ENCODE measurements at places on chromosomes 3 and 15.

DNA sequence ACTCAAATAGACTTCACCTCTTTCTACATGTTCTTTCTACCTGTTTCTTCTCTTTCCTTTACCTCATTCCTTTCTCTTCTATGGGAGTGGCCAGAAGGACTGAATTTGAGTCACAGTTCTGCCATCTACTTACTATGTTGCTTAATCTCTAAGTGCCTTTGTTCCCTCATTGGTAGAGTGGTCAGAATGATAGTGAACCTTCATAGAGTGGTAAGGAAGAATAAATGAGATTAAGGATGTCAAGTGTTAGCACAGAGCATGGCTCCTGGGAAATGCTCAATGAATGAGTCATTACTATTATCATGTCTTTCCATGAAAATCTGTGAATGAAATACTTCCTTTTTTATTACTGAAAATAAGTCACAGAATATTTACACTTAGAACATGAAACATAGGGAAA is 17.5 kb downstream of the TMEM207 start:
- DNase-seq, result no peak

- no peak for DNase-seq
Observed at GRCh38 chr3:47985381-47985780, 30.8 kb downstream of the MAP4 start.

DNA sequence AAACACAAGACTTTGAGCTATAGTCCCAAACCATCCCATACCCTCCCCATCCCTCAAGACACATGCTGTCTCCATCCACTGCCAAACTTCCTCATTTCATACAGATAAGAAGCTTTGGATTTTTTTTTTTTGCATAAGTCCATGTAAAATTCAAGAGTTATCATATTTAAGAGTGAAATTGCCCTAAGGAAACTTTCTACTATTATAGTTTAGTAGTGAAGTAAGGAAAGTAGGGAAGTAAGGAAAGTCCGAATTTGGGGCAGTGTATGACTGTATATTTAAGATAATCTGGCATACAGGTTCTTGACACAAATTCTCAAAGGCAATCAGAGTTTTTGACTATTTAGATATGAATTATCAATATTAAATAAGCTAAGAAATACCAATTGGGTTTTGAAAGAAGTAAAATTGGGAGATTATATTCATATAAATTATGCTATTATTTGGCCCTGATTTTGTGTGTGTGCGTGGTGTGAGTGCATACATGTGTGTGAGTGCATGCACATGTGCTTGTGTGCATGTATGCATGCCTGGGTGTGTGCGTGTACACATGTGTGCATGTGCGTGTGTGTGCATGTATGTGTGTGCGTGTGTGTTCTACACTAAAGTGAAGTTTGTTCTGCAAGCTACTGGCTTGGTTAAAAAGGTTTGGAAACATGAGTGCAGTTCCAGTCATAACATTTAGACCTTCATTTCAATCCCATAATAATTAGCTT is 83.6 kb upstream of the MBNL1 start:
- DNase-seq, result no peak

DNA sequence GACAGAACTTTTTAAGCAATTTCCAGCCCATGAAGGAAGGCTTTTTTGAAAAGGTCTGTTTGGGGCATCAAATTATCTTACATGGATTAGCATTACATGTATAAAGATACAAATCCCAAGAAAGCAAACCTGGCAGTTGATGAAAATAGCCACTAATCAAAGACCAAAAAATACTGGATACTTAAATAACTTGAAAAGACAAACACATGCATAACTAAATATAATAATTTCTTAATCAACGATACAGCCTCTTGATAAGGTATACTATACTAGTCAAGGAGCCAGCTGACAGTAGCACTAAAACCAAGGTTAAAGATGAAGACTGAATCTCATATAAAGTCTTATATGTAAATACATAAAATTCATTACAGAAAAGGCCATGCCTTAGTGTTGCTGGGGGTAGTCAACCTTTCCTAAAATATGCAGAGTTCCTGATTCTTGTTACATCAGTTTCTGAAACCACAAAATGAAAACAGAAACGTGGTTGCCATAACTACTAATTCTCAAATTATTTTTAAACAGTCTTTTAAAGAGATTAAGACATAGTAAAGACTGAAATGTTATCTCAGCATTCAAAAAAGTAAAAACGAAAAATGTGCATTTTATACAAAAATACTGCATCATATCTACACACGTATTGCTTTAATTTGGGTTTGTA is 2.0 kb downstream of the ANKRD28 start:
- peak; percentile 63 for DNase-seq

DNA sequence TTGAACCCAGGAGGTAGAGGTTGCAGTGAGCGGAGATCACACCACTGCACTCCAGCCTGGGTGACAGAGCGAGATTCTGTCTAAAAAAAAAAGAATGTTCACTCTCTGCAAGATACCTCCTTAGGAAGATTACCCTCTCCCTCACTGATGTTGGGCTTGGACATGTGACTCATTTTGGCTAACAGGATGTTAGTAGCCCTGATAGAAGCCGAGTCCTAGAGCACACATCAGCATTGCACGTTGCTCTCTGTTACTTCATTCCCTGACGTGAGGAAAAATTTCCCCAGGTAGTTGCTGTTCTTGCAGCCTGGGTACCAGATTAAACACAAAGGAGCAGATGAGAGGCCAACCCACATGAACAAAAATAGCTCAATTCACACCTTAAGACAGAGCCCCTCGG is 78.1 kb upstream of the PRICKLE2 start:
- DNase-seq, result no peak

DNA sequence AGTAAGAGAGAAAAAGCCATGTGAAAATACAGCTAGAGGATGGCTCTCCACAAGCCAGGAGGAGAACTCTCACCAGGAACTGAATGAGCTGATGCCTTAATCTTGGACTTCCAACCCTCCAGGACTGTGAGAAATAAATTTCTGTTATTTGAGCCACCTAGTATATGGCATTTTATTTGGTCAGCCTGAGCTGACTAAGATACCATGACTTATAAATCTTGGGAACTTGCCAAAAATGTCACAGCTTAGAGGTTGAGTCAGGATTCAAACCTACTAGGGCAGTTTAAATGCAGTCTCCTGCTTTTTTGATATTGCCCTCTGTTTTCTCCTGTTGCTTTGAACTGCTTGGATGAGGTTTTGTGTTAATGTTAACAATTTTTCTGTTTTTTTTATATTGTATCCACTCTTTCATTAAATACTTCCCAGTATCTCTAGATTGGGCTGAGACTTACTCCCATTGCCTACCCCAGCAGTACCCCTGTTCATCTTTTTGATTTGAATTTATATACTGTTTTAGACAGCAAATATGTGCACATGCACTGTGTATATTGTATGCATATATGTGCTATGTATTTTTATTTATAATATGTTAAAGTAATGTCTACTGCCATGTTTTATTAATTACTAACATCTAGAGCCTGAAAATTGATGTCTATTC is 1223.2 kb downstream of the OTOL1 start:
- DNase-seq, result no peak

GRCh38 chr3:4771243-4771642 is 208.0 kb upstream of the BHLHE40 start:
- DNase-seq, result no peak

- no peak for DNase-seq
Observed at GRCh38 chr3:99651531-99651930, 13.1 kb downstream of the COL8A1 start.

DNA sequence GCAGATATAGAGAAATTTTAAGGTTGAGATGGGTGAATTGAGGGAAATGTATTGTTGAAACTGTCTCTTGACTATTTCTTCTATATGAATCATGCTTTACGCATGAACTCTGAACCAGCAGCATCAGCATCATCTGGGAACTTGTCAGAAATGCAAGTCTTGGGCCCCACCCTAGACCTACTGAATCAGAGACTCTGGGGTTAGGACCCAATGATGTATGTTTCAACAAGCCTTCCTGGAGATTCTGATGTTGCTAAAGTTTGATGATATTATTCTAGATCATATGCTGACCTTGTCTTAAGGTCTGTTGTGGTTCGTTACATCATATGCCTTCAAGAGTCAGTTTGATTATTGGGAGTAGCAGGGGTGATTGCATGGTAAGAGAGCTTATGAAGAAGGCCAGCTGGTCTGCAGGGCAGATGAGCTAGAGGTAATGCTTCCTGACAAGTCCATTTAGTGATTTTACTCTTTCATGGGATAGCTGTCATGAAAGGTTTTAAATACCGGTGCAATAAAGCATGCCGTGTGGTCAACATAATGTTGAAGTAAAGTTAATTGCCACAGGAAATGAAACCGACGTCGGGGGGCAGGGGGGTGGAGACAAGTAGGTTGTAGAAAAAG is 152.4 kb upstream of the MRPL3 start:
- no peak for DNase-seq

DNA sequence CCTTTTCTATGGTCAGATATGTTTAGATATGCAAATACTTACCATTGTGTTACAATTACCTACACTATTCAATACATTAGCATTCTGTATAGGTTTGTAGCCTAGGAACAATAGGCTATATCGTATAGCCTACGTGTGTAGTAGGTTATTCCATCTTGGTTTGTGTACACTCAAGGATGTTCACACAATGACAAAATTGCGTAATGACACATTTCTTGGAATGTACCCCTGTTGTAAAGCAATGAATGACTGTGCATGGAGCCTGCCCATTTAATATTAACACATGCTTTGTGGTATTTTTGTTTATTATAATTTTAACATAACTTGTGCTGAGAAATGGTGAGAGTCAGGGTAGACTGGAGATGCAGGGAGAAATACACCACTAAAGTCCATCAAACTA is 154.9 kb downstream of the LEKR1 start:
- no peak for DNase-seq

- no peak for DNase-seq
Observed at GRCh38 chr3:67650084-67650483, 4.3 kb downstream of the SUCLG2 start.

- peak; percentile 61 for DNase-seq
Observed at GRCh38 chr15:39125904-39126303, 455.0 kb upstream of the THBS1 start.

GRCh38 chr3:88013592-88013991 is 45.2 kb downstream of the CGGBP1 start:
- no peak for DNase-seq

DNA sequence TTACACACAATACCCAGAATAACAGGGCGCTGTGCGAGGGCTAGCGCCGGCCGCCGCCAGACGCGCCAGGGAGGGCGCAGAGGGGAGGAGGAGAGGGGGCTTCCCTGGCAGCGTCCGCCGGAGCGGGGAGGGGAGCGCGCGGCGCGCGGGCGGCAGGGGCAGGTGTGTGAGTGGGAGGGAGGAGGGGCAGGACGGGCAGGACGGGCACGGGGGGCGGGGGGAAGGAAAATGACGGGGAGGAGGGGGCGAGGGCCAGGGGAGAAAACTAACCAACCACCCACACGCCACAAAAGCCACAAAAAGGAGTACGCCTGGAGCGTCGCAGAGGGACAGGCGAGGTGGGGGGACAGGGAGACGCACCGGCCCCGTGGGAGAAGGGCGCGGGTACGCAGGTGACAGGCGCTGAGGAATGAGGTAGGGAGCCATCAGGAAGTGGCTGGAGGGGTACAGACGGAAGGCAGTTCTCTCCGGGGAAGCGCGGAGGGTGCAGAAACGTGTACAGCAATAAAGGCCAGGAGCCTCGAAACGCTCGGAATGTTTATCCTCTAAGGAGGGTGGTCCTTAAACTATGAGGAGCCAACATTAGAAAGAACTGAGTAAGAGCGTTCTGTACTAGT is 610 bp upstream of the SATB1 start:
- DNase-seq, result peak; percentile 74

- DNase-seq, result no peak
Observed at GRCh38 chr3:65252266-65252665, 564.5 kb upstream of the ADAMTS9 start.

DNA sequence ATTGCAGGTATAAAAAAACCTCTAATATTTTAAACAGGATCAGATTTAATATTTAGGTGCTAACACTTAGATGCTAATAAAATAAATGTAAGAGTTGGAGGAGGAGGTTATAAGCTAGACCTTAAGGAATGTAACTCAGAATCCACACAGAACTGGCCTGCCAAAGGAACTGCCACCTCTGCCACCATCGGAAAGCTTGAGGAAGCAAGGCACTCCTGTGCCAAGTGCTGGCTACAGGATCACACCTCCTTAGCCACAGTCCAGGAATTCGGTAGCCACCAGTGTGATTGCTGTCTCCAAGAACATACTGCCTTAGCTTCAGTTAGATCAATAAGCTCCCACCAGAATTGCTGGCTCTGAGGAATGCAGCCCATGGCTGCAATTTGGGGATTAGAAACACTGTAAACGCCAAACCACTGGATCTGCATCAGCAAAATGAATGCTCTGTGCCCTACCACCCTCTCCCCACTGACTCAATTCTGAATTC is 58.0 kb downstream of the FRMD5 start:
- DNase-seq, result no peak

Data from activated CD4-positive, alpha-beta T cell treated with anti-CD3 and anti-CD28 coated beads, Interleukin-2, Interleukin-6, amounts not matched to agents 100 ng/mL and 50 ng/mL, durations not matched to agents 16 hours and 8 hours (primary cell).